Neural crest cell (in vitro differentiated cells): ENCODE measurements at places on chromosomes 16 and 17. TPM values are rescaled to one million over a fixed set of nuclear protein-coding genes. Genes with fewer than 3 reads are reported as not detected.

RAB26 gene
- 0.64 and 0.98 TPM in 2 replicates for total RNA-seq

ACAP1 gene
- 1.2 and 1.3 TPM in 2 replicates for total RNA-seq

ASGR1 gene
- 9.6 and 11.2 TPM in 2 replicates for total RNA-seq

SLC47A1 gene
- total RNA-seq = 4.1 and 4.3 TPM in 2 replicates

TEX14 gene
- total RNA-seq = 0.21 and 0.48 TPM in 2 replicates

GRCh38 chr16:86676254-86676670 is 97.9 kb downstream of the FOXL1 start:
- H3K36me3 ChIP-seq = no peaks in the 10 kb centered on the region
- no peak overlapping the region for H3K4me3 ChIP-seq
- H3K27ac ChIP-seq = no peak overlapping the region
- DNase-seq = no peak
- peaks cover 2% of the 10 kb centered on the region for H3K4me1 ChIP-seq

- no peak for DNase-seq
- peaks cover 18% of the 10 kb centered on the region for H3K27me3 ChIP-seq
- H3K36me3 ChIP-seq = no peaks in the 10 kb centered on the region
- H3K4me3 ChIP-seq = no peak overlapping the region
- no peaks in the 10 kb centered on the region for H3K4me1 ChIP-seq
- peak overlapping the region; percentile 19 for H3K27ac ChIP-seq
These were observed 107.3 kb upstream of the CDH5 start for GRCh38 chr16:66258916-66259845.

GRCh38 chr16:86387468-86388440 is 122.6 kb upstream of the FOXF1 start:
- peaks cover 3% of the 10 kb centered on the region for H3K27me3 ChIP-seq
- no peak overlapping the region for H3K27ac ChIP-seq
- DNase-seq = no peak
- peaks cover 16% of the 10 kb centered on the region for H3K4me1 ChIP-seq
- H3K4me3 ChIP-seq = no peak overlapping the region
- no peaks in the 10 kb centered on the region for H3K36me3 ChIP-seq

GRCh38 chr16:11418506-11418905 is 73.2 kb downstream of the RMI2 start:
- no peak overlapping the region for H3K4me3 ChIP-seq
- no peak overlapping the region for H3K27ac ChIP-seq
- no peaks in the 10 kb centered on the region for H3K36me3 ChIP-seq
- H3K4me1 ChIP-seq = peaks cover 20% of the 10 kb centered on the region

GRCh38 chr17:61659437-61659836 is 68.4 kb upstream of the NACA2 start:
- H3K27ac ChIP-seq = no peak overlapping the region
- peaks cover 21% of the 10 kb centered on the region for H3K4me1 ChIP-seq
- H3K27me3 ChIP-seq = no peaks in the 10 kb centered on the region
- no peak overlapping the region for H3K4me3 ChIP-seq
- H3K36me3 ChIP-seq = no peaks in the 10 kb centered on the region

- H3K27me3 ChIP-seq = peaks cover 29% of the 10 kb centered on the region
- no peak overlapping the region for H3K4me3 ChIP-seq
- no peaks in the 10 kb centered on the region for H3K36me3 ChIP-seq
- H3K4me1 ChIP-seq = no peaks in the 10 kb centered on the region
- DNase-seq = no peak
- H3K27ac ChIP-seq = no peak overlapping the region
These were observed 16.8 kb downstream of the CHP2 start for GRCh38 chr16:23771642-23772041.

DNA sequence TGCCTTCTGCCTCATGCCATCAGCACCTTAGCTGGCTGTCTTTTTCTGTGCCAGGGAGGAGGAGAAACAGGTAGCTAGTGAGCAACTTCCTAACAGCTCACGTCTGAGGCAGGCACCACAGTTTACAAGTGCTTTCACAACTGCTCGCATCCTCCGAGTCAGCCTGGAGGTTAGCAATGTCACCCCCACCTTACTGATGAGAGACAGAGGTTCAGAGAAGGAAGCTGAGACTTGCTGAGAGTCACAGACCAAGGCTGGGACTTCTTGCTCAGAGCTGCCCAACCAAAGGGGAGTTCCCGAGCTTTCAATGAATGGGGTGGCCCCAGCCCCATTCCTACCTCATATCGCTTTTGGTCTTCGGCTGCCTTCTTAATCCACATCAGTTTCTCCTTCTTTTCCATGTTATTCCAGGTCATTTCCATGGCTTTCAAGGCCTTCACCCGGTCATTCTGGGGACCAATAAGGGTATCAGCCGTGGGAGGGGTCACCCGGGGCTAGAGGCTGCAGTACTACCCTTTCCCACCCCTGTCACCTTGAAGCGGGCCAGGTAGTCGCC is 9.6 kb downstream of the UBTF start:
- peak overlapping the region; percentile 41 for H3K4me3 ChIP-seq
- H3K27ac ChIP-seq = no peak overlapping the region
- peaks cover 16% of the 10 kb centered on the region for H3K36me3 ChIP-seq
- no peaks in the 10 kb centered on the region for H3K27me3 ChIP-seq
- DNase-seq = no peak
- H3K4me1 ChIP-seq = peaks cover 16% of the 10 kb centered on the region

DNA sequence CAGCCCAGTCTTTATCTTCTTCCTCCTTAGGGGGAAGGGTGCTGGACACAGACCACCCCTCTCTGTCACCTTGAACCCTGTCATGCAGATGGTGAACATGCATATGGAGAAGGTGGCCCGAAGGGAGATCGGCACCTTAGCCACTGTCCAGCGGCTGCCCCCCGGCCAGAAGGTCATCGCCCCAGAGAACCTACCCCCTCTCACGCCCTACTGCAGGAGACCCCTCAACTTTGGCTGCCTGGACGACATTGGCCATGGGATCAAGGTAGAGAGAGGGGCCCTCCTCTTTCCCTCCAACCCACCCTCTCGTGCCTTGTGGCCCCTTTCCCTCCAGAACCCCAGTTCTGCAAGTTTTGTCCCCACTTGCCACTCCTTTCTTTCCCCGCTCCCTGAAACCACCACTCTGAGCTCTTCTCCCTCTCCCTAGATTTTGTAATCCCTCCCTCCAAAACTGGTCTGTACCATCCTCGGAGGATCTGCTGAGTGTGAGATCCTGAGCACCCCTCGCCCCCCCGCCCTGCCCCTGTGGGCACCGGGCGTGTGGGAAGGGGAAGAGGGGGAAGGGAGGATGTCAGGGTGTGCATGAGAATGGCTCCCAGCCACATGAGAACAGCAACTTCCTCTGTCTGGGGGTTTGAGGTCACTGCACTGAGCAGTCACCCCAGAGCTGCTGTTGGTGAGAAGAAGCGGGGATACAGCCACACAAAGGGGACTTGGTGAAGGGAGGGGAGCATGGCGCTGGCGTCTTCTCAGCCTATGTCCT is 7.3 kb downstream of the ABI3 start:
- DNase-seq = no peak
- H3K4me1 ChIP-seq = no peaks in the 10 kb centered on the region
- H3K36me3 ChIP-seq = no peaks in the 10 kb centered on the region
- H3K27ac ChIP-seq = no peak overlapping the region
- H3K4me3 ChIP-seq = no peak overlapping the region

- peaks cover 82% of the 10 kb centered on the region for H3K27me3 ChIP-seq
- no peak overlapping the region for H3K4me3 ChIP-seq
- no peak overlapping the region for H3K27ac ChIP-seq
- no peaks in the 10 kb centered on the region for H3K4me1 ChIP-seq
- DNase-seq = no peak
These were observed 31.8 kb downstream of the MRM1 start for GRCh38 chr17:36632916-36633771.

DNA sequence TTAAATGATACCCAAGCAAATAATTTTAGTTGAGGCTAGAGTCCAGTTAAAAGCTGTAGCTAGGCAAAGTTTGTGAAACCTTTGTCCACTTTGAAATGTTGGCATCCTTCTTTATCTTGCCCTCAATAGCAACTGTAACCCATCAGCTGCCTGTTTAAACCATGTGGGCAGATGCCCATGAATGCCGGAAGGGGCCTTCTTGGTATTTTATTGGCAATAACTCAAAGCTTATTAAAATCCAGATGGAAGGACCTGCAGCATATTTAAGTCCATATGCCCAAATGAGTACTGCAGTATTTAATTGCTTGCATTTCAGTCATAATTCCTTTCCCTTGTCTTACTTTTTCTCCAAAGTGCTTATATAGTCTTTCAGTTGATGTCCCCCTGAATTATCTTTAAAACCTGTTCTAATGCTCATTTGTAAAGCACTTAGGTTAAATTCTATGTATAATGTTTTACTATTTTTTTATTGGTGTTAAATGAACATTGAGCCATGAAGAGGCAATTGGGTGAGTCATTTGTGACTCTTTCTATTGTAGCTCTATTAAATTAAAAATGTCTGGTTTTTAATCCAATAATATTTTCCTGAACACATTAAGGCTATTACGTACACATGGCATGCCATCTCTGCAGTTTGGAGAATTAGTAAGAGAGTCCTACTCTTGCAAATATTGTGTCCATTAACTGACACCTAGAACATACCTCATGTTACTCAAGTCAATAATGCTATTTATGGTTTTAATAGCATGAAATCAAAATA is 225.3 kb downstream of the KCNJ2 start:
- no peak for DNase-seq

DNA sequence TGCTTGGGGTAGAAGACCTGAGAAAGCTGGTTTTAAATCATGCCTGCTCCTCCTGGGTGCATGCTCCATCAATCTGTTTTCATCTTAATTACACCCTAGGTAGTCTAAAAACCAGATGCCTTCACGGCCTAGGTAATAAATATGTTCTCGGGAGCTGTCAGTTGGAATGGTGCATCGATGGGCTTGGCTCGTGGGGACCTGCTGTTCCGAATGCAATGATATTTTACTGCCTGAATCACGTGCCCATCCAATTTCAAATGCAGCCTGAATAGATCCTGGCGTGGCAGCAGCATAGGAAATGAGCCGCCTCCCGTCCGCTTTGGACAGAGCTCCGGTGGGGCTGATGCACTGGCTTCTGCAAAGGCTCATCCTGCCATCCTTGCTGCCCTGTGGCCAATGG is 18.8 kb upstream of the FAAP100 start:
- H3K36me3 ChIP-seq = peaks cover 8% of the 10 kb centered on the region
- H3K27me3 ChIP-seq = no peaks in the 10 kb centered on the region
- DNase-seq = no peak
- no peak overlapping the region for H3K27ac ChIP-seq

DNA sequence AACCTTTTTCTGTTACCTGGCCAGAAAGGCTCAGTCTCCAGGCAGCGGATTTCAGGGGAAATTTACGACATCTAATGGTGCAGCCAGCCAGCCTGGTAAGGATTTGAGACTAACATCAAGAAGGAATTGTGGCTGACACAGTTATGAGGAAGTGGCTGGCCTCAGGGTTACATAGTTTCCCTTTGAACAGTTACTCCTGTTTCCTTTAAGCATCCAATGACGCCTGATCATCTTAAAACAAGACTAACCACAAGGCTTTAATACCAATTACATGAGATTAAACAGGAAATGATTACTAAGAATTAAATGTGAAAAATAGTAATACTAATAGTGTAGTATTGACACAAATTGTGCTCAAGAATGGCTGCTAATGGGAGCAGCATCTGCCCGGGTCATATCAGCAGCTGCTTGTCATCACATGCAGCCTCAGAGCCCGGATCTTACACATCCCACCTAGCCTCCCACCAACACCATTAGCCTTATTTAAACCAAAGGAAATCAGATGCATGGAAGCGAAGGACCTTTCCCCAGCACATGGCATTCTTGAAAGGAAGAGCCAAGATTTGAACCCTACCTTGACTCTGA is 431.8 kb downstream of the PMP22 start:
- peak overlapping the region; percentile 2 for H3K27ac ChIP-seq
- no peak overlapping the region for H3K4me3 ChIP-seq
- peaks cover 9% of the 10 kb centered on the region for H3K36me3 ChIP-seq
- no peak for DNase-seq
- no peaks in the 10 kb centered on the region for H3K27me3 ChIP-seq
- H3K4me1 ChIP-seq = peaks cover 20% of the 10 kb centered on the region

GRCh38 chr17:63819585-63820537 is 7.4 kb upstream of the PSMC5 start:
- H3K4me1 ChIP-seq = no peaks in the 10 kb centered on the region
- no peak overlapping the region for H3K4me3 ChIP-seq
- no peak for DNase-seq
- no peak overlapping the region for H3K27ac ChIP-seq
- H3K36me3 ChIP-seq = peaks cover 32% of the 10 kb centered on the region

- peaks cover 15% of the 10 kb centered on the region for H3K4me1 ChIP-seq
- H3K27ac ChIP-seq = no peak overlapping the region
- no peak overlapping the region for H3K4me3 ChIP-seq
- no peak for DNase-seq
- H3K27me3 ChIP-seq = peaks cover 4% of the 10 kb centered on the region
- no peaks in the 10 kb centered on the region for H3K36me3 ChIP-seq
These were observed 105.8 kb downstream of the ADCY9 start for GRCh38 chr16:4010225-4011158.

- H3K4me1 ChIP-seq = peaks cover 16% of the 10 kb centered on the region
- H3K36me3 ChIP-seq = no peaks in the 10 kb centered on the region
- no peaks in the 10 kb centered on the region for H3K27me3 ChIP-seq
These were observed 91.2 kb upstream of the TNRC6C start for GRCh38 chr17:77867308-77867781.

GRCh38 chr17:32281011-32281451 is 15.4 kb downstream of the RHBDL3 start:
- H3K27me3 ChIP-seq = peaks cover 17% of the 10 kb centered on the region
- DNase-seq = no peak
- no peak overlapping the region for H3K27ac ChIP-seq

- peaks cover 3% of the 10 kb centered on the region for H3K36me3 ChIP-seq
- peak; percentile 82 for DNase-seq
- H3K27ac ChIP-seq = peak overlapping the region; percentile 95
These were observed 18.4 kb downstream of the PDILT start for GRCh38 chr16:20385844-20386832.

GRCh38 chr17:43574896-43575525 is 28.9 kb upstream of the ETV4 start:
- peaks cover 45% of the 10 kb centered on the region for H3K4me1 ChIP-seq
- no peaks in the 10 kb centered on the region for H3K27me3 ChIP-seq
- H3K36me3 ChIP-seq = no peaks in the 10 kb centered on the region
- no peak overlapping the region for H3K27ac ChIP-seq
- no peak for DNase-seq
- no peak overlapping the region for H3K4me3 ChIP-seq

DNA sequence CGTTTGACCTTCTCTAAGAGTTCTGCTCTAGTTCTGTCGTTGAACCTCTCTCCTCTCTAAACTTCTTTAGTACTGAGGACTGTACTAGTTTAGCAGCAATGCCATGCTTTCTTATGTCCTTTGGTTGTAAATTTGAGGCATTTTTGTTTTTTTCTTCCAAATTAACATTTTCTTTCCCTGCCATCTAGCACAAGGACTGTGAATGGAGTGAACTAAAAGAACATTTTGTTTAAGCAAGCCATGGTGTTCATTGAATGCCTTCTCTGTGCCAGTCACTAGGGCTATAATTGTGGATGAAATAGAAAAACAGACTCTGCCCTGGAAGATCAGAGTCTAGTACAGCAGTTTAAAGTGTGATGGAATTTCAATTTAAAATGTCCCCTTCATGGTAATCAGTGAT is 137.9 kb downstream of the FTO start:
- H3K27ac ChIP-seq = no peak overlapping the region
- H3K27me3 ChIP-seq = no peaks in the 10 kb centered on the region
- peaks cover 2% of the 10 kb centered on the region for H3K36me3 ChIP-seq
- H3K4me3 ChIP-seq = no peak overlapping the region
- H3K4me1 ChIP-seq = peaks cover 16% of the 10 kb centered on the region

- H3K27ac ChIP-seq = peak within 1 kb of the TSS; percentile 98
- peak within 1 kb of the TSS; percentile 90 for H3K4me3 ChIP-seq
- peak; percentile 93 for DNase-seq
These were observed at the start of gene NFE2L1 for GRCh38 chr17:48047741-48048383. TSS of gene NFE2L1 (plus strand) at chr17:48048359. CDS start at chr17:48051119, 2,760 bp downstream.
